ENCODE measurements at places on chromosomes 5 and 9.

- no peak for DNase-seq
Measured at GRCh38 chr9:122252796-122253195, 11.8 kb downstream of the RBM18 start.

DNA sequence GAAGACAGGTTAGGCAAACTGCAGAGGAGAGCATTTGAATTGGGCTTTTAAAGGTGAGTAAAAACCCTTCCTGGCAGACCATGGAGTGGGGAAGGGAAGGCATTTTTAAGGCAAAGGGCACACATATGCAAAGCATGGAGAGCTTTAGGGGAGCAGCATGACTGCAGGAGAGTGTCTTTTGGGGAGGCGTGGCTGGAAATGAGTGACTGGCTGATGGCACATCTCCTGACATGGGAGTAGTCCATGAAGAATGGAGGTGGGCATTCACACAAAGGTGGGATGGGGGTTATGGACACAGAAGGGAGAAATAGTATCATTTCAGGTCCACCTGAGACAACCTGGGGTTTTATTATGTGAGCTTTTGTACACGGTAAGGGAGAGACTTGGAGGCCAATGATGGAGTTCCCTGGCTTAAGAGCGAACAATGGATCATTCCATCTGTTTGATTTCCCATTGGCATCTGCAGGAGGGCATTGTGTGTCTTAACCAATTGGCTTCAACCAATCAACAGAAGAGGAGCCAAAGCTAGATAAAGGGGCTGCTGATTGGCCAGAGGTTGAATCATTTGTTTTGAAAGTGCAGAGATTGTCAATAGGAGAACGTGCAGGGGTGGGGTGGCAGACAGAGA lies 2.1 kb downstream of the NSG2 start:
- DNase-seq, result no peak

- no peak for DNase-seq
Measured at GRCh38 chr5:13378091-13378490, 566.4 kb downstream of the DNAH5 start.

DNA sequence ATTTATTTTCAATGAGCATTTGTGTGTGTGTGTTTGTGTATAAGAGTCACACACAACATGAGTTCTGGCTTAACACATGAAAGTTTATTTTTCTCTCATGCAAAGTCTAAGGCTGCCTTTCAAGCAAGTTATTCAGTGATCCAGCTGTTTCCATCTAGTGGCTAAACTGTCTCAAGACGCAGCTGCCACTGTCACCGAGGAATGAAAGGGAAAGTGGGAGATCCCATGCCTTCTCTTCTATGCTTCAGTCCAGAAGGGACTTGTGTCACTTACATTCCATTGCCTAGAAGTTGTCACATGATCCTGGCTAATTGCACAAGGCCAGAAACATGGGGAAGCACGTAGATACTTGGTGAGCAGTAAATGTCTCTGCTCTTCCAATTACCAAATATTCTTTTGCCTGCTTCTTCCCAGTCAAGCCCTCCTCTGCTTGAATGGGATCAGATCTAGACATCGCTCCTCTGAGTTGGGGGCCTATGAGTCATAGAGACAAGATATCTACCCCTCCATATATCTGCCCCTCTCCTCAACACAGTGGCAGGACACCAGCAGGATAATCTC lies 30.4 kb upstream of the SLIT3 start:
- DNase-seq, result no peak

DNA sequence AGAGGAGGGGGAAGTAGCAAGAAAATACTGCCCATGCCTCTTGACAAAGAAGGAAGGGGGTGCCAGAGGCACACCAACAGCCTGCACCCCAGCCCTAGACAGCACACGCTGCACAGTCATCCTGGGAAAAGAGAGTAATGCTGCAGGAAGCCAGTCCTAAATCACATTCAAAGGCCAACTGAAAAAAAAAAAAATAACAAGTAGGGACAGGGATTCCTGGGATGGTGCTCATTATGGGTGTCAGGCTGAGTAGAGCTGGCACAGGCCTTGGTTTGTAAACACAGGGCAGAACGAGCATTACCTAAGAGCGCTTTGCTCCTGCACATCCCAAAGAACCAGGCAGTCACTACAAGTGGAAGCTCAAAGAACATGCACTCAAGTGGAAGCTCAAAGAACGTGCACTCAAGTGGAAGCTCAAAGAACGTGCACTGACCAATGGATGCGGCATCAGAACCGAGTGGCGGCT lies 7.8 kb downstream of the RAPGEF1 start:
- DNase-seq, result no peak

DNA sequence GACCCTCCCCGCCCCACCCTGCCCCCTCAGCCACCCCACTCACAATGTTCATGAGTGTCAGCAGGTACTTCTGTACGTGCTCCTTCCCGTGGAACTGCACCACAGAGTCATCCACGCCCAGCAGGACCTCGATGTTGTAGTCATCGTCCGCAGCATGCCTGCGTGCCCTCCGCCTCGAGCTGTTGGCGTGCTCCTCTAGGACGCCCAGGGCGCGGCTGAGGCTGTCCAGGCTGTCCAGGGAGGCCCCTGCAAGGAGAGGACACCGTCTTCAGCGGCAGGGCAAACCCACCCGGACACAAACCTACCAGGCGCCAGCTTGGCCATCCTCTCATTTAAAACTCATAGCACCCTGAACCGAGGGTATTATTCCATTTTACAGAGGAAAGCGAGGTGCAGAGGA lies 137.8 kb downstream of the ADAMTS2 start:
- DNase-seq, result no peak

DNA sequence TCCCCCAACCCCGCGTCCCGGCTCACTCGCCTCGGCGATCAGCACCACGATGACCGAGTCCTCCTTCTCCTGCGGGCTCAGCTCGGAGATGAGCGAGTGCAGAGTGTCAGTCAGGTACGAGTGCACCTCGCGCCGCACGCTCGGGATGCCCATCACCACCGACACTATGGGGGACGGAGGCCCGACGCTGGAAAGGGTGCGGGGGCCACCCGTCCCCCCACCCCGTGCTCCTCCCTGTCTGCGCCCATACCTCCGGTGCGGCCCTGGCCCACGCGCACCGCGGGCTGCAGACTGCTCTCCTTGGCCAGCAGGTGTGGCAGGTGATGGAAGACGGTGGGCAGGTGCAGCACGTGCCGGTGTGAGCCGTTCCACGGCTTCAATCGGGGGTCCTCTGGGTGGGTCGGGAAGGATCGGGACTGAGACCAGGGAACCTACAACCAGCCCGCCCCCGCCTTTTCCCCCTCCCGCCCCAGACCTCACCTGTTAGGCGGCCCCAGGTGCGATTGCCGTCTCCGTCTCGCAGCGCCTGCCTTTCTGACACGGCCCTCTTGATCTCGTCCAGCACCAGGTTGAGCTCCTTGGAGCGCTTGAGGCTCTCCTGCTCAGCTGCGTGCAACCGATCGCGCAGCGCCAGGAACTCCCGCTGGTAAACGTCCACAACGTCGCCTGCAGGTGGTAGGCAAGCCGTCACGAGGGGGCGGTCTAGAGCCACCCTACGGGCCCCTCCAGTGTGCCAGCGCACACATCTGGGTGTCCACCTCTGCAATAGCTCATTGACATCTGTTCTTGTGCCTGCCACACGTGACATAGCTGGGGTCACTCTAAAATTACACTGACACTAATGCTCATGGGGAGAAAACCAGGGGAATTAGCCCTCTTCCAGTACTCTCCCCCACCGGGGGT lies 5.1 kb downstream of the MGAT4B start:
- peak; percentile 83 for DNase-seq

DNA sequence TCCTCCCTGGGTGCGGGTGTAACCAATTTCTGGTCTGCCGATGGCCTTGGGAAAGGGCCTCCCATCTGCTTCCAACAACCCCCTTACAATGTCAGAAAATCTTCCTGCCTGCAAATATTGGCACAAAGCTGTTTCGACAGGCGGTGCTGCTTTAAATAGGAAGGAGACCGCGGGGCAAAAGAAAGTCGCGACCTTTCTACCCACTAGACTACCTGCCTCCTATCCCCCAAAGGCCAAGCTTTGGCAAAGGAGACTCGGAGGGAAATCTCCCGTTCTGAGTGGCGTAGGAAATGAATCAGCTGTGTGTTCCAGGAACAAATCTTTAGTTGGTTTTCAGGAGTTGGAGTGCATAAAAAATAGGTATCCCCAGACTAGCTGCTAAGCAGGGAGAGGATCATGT lies 36.8 kb upstream of the NFIB start:
- DNase-seq, result no peak

- no peak for DNase-seq
Measured at GRCh38 chr9:133475292-133476012, 3.4 kb downstream of the SLC2A6 start.
